MCF 10A (cell line): ENCODE measurements at places on chromosomes 5 and 9.

DNA sequence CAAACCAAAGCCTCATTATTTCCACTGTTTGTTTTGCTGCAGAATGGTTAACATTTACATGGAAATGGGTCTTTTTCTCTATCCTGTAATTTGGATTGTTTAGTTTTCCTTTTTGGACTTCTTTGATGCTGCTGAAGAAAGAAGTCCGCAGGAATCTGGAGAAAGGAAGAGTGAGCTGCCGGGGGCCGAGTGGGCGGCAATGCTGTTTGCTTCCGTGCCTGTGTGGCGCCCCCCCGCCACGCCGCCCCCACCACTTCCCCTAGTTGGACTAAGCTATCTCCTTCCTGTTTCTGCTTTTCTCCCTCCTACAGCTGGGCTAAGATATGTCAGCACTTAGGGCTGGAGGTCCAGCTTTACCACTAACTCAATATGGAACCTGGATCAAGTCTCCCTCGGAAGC, 39.7 kb downstream of the ACTL7B start:
- H3K4me3 ChIP-seq, result no peak overlapping the region
- H3K36me3 ChIP-seq, result peaks cover 6% of the 10 kb centered on the region
- DNase-seq, result no peak
- H3K27ac ChIP-seq, result no peak overlapping the region

- H3K27ac ChIP-seq, result no peak overlapping the region
- no peaks in the 10 kb centered on the region for H3K36me3 ChIP-seq
- DNase-seq, result no peak
Observed at GRCh38 chr5:88683506-88684135, 199.4 kb downstream of the MEF2C start.

GRCh38 chr5:165055476-165055875, 1550.1 kb downstream of the MAT2B start:
- H3K4me3 ChIP-seq, result no peak overlapping the region
- H3K27ac ChIP-seq, result peak overlapping the region; percentile 9
- no peaks in the 10 kb centered on the region for H3K27me3 ChIP-seq
- DNase-seq, result peak; percentile 14
- H3K36me3 ChIP-seq, result no peaks in the 10 kb centered on the region
- peaks cover 16% of the 10 kb centered on the region for H3K4me1 ChIP-seq

DNA sequence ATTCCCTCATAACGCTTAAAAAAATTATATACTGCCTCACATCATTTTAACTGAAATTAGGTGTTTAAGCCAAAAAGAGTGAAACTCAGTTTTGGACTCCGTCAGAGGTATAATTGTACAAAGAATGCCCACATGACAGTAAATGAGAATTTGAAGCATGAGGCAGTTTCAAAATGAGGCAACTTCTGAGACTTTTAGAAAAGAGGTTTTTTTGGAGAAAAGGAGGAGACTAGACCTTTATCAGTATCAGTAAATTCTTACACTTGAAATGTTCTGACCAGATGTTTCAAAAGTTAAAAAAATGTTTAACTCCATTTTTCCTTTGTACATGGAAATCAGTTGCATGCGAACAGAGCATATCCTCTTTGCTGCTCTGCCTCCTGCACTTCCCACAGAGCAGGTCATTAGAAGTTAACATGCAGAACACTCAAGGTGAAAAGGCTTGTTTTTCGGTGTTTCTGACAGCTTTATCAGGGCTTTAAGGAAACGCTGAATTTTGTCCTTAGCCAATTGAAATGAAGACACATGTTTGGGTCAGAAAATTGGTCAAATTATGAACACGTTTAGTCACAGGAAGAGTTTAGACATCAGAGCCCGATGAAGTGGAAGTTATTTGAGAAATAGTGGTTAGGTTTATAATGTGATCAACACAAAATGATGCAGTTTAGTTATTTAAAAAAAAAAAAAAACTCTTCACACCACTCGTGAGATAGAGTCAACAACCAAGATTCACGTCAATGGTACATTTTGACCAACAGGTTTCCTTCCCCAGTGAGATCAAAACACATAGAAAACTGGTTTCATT, 59.5 kb downstream of the PIK3R1 start:
- no peak overlapping the region for H3K4me3 ChIP-seq
- DNase-seq, result no peak
- H3K27ac ChIP-seq, result peak overlapping the region; percentile 16
- no peaks in the 10 kb centered on the region for H3K27me3 ChIP-seq
- H3K4me1 ChIP-seq, result peaks cover 63% of the 10 kb centered on the region

- DNase-seq, result no peak
- no peak overlapping the region for H3K4me3 ChIP-seq
- no peaks in the 10 kb centered on the region for H3K4me1 ChIP-seq
- no peaks in the 10 kb centered on the region for H3K27me3 ChIP-seq
- peaks cover 5% of the 10 kb centered on the region for H3K36me3 ChIP-seq
Observed at GRCh38 chr5:89493414-89493813, 610.4 kb upstream of the MEF2C start.

- no peaks in the 10 kb centered on the region for H3K27me3 ChIP-seq
- no peak for DNase-seq
Observed at GRCh38 chr5:14441641-14442040, 140.0 kb upstream of the OTULINL start.

GRCh38 chr5:160020266-160020770, 11.4 kb downstream of the TTC1 start:
- peaks cover 74% of the 10 kb centered on the region for H3K36me3 ChIP-seq
- H3K4me1 ChIP-seq, result peaks cover 13% of the 10 kb centered on the region
- no peak overlapping the region for H3K4me3 ChIP-seq
- H3K27me3 ChIP-seq, result no peaks in the 10 kb centered on the region
- DNase-seq, result no peak
